ENCODE measurements at places on chromosomes 12 and 14.

- DNase-seq: no peak
Measured at GRCh38 chr12:67152451-67152850, 116.7 kb upstream of the CAND1 start.

DNA sequence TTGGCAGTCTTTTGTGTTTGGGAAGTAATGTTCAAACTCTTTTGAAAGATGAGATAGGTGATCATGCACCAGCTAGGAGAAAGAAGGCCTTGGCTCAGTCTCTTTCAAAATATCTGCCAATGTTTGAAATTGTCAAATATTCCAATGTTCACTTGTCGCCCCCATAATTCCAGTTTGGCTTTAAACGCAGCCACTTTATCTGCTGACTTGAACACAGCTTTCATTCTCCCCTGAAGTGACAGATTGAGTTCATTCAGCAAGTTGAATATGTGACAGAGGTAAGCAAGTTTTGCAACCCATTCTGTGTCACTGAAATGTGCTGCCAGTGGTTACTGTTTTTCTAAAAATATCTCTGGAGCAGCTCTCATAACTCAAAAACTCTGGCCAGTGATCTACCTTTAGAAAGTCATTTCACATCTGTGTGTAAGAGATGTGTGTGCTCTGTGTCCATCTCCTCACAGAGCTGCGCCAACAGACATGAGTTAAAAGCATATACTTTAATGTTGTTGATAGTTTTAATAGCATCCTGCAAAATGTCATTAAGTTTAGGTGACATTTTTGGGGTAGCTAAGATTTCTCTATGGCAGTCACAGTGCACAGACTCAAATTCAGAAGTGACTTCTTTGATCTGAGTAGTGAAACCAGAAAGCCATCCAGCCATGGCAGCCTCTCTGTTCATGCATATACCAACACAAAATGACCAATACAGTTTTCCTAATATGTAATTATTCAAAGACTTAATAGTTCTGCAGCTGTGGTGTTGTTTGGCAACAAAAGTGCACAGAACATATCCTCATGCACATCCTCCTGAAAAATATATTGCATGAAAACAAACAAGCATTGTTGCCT lies 614.3 kb upstream of the MIS18BP1 start:
- DNase-seq: no peak

DNA sequence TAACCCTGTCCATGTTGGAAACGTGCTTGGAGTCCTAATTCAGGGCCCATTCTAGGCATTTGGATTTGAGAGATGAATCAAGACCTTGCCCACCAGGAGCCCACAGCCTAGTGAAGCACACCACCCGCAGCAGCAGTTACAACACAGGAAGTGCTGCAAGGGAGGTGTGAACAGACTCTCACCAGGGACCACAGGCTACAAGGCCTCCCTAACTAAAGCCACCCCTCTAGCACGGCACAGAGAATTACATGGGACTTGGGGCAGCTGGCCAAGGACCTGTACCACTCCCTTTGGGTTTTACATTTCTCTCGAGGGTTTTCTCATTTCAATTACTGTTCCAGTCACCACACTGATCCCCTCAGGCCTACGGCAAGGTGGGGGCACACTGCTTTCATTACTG lies 49.5 kb upstream of the FOXN3 start:
- DNase-seq: no peak

- DNase-seq: no peak
Measured at GRCh38 chr12:13182881-13183280, 13.6 kb upstream of the EMP1 start.

DNA sequence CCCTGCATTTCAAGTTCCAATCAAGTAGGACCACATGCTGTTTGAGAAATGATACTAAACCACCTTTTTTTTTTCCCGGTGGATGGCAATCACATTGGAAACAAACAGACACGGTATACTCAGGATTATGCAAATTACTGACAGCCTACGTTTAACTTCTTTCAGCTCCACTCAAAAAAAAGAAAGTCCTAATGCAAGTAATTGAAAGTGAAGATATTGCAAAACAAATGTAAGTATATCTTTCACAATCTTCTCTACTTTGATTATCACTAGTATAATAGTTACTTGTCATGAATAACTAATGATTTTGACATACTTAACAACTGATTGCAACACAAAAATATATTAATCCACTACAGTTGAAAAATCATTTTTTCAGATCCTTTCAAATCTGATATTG lies 2.6 kb upstream of the OSBPL8 start:
- DNase-seq: no peak

- DNase-seq: peak; percentile 64
Measured at GRCh38 chr14:32938719-32939253, at the start of gene NPAS3. Gene NPAS3, plus strand, starts transcription at chr14:32938879.

DNA sequence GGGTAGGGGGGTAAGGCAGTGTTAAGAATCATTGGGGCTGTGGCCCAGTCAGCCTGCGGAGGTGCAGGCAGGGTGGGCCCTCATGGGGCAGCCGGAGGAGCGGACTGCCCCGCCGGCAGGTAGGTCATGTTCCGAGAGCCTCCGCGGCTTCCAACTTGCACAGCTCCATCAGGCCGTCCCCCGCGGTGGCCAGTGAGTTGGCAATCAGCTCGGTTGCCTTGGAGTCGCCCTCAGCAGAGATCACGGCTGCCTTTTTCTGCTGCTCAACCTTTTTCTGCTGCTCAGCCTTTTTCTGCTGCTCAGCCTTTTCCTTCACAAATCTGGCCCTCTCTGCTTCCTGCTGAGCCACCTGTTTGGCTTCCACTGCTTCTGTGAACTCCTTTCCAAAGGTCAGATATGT lies 41.1 kb upstream of the CSRNP2 start:
- no peak for DNase-seq

- DNase-seq: peak; percentile 85
Measured at GRCh38 chr14:28608851-28609828, 157.4 kb upstream of the FOXG1 start.

DNA sequence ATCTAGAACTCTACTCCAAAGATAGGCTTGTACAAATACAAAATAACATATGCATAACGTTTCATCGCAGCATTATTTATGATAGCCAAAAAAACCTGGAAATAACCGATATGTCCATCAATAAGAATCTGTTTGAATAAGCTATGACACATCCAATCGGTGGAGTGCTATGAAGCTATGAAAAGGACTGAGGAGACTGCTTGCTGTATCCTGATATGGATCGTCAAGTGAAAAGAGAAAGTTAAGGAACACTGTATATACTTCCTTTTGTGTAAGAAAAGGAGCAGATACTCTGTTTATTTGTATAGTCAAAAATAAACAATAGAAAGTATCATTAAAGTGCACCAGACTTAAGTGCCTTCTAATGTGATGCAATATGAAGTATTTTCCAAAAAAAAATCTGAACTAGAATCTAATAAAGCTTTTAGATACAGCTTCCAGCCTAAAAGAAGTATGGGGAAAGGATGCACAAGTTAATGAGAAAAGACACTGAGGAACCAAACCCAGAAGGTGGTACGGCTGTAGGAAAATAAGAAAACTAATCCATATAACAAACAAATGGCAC lies 645 bp upstream of the KLHDC1 start:
- DNase-seq: no peak

- DNase-seq: no peak
Measured at GRCh38 chr12:2335916-2336315, 283.1 kb downstream of the CACNA1C start.

- DNase-seq: no peak
Measured at GRCh38 chr14:96843137-96843536, 46.0 kb downstream of the VRK1 start.

DNA sequence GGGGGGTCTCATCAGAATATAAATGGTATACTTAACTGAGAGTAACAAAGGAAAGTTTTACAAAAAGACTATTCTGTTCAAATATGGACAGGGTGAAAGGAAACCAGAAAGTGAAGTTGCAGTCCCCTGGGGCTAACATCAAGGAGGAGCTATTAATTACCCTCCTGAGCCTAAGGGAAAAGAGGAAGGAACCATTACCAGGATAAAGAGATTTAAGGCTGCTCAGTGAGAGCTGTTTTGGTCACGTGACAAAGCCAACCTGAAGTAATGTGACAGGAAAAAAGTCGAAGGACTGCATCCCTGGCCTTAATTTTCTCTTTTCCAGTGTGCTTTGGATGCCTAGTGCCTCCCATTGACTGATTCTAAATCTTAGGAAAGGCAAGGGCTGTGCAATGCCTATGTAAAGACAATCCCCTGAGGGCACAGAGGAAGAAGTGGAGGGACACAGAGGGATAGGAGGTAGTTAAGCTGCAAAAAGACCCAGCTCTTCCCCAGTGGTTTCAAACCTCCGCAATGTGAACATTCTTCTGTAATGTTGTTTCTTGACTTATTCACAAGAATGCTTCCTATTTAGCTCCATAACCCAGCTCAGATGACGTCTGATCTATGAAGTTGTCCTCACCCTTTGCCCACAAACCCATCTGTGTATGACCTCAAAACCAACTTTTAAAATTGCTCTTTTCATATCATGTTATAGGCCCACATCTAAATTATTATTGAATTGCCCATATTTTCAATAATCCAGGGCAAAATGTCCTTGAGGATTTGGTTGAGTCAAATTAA lies 187.7 kb upstream of the DCN start:
- DNase-seq: peak; percentile 64

DNA sequence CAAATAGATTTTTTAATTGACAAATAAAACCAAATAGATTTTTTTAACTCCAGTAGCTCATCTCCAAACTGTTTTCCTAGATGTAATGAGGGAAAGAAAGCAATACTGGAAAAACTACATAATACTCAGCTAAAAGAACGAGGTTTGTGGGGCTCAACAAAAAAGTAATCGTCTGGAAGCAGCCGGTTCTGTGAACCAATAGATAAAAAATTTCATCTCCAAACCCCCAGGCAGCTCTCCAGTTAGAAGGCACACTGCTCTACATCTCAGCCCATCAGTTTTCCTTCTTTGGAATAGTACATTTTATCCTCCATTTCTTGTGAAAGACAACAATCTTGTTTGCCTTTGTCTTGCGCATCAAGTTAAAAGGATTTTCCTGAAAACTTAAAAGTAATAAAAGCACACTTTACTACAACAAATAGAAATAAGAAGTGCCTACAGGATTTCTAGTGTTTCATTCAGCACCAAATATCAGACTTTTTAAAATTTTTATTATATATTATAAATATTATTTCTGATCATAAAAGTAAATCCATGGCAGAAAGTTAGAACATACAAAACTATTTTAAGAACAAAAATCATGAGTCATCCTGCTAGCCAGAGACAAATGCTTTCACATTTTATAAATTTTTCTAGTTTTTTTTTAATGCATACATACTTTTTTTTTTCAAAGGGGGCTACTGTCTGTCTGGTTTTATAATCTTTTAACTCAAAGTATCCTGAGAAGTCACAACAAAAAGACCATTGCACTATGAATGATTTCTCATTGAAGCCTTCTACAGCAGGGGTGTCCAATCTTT lies 67.7 kb downstream of the EPS8 start:
- DNase-seq: no peak

GRCh38 chr12:84166812-84167211 lies 745.8 kb downstream of the SLC6A15 start:
- DNase-seq: peak; percentile 66

GRCh38 chr12:109949089-109949488 lies 47.1 kb downstream of the GIT2 start:
- DNase-seq: peak; percentile 84

DNA sequence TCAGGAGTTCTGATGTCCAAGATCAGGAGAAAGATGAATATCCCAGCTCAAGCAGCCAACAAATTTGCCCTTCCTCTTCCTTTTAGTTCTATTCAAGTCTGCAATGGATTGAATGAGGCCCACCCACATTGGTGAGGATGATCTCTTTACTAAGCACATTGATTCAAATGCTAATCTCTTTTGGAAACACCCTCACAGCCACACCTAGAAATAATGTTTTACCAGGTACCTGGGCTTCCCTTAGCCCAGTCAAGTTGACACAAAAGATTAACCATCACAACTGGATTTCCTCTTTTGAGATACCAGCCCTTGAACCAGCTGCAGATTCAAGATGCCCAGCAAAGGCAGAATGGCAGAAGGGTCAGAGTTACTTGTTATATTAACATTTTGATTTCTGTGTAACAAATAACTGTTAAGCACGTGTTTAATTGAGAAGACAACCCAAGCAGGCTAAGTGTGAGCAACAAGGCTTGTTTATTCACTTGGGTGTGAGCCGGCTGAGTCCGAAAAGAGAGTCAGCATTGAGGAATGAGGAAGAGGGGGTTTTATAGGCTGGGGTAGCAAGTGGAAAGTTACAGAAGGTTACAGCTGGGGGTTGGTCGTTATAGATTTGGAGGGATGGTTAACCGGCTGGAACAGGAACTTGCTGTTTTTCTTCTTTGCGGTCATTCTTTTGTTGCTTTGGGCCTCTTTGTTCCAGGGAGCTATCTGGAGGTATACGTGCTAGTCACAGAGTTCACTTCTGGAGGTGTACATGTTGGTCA lies 180.3 kb downstream of the EMP1 start:
- no peak for DNase-seq

- DNase-seq: peak; percentile 71
Measured at GRCh38 chr12:129911428-129912049, 7.7 kb upstream of the TMEM132D start.

GRCh38 chr14:92659765-92660561 lies 88.5 kb downstream of the LGMN start:
- DNase-seq: no peak

DNA sequence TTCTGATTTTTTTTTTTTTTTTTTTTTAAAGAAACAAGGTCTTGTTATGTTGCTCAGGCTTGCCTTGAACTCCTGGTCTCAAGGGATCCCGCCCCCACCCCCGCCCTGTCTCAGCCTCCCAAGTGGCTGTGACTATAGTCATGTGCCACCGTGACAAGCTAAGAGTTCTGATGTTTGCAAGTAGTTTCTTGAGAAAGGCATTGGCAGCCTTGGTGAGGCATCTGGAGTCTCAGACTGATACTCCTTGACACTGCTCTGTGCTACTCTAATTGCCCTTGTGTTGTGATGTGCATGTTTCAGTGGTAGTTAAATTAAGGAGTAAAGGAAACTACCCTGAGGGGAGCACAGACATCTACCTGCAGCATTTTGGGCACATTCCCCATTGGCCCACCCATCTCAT lies 46.2 kb upstream of the OR4E1 start:
- no peak for DNase-seq

DNA sequence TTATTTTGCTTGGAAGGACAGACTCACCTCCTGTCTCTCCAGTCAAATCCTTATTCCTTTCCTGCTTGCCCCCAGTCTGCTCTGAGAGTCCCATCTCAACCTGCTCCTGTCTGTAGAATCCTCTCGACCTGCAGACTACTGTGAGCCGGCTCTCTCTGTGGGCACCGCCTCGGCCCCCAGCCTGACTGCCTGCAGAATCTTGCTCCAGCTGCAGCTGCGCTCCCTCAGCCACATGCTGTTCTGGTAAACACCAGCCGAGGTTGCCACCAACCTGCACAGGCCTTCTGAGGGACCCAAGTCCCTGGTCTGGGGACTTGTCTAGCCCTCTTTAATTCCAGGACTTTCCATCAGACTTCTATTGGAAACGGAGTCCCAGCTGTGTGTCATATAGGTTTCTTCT lies 44.8 kb upstream of the PRMT8 start:
- peak; percentile 55 for DNase-seq

GRCh38 chr14:60722357-60723115 lies 1.6 kb downstream of the SIX4 start:
- peak; percentile 77 for DNase-seq

DNA sequence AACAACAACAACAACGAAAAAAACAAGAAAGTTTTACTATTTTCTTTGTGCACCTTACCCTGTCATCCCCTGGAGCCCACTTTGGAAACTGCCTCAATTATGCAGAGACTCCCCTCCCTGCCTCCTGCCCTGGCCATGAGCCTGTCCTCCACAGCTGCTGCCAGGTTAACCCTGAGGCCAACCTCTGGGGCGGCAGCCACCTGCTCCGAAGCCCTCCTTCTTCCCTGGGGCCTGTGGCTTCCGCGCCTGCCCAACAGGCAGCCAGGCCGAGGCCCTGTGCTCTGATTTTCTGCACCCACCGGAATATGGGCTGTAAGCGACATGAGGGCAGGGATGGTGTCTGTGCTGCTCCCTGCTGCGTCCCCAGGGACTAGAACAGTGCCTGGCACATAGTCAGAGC lies 183.0 kb downstream of the CALM1 start:
- no peak for DNase-seq

Data from NCI-H1417 (cell line).